HFFc6 (cell line): ENCODE measurements at places on chromosomes 2 and 18. TPM values are rescaled to one million over a fixed set of nuclear protein-coding genes. Genes with fewer than 3 reads are reported as not detected.

FAM237A gene
- total RNA-seq = not detected in 3 replicates

ZNF521 gene
- total RNA-seq = 0.42 to 6.9 TPM (median 5.3 TPM) in 3 replicates

- H3K4me3 ChIP-seq = no peak overlapping the region
- no peak overlapping the region for H3K27ac ChIP-seq
- no peak for DNase-seq
- no peaks in the 10 kb centered on the region; the same call in 1 of the 2 replicates for H3K27me3 ChIP-seq
Measured at GRCh38 chr2:235770909-235771820, 277.3 kb downstream of the AGAP1 start.

GRCh38 chr2:226860087-226860486 is 24.2 kb downstream of the RHBDD1 start:
- peaks cover 13% of the 10 kb centered on the region for H3K36me3 ChIP-seq
- no peak for DNase-seq
- H3K27me3 ChIP-seq = no peaks in the 10 kb centered on the region; the same call in none of the 2 replicates
- H3K4me3 ChIP-seq = no peak overlapping the region

DNA sequence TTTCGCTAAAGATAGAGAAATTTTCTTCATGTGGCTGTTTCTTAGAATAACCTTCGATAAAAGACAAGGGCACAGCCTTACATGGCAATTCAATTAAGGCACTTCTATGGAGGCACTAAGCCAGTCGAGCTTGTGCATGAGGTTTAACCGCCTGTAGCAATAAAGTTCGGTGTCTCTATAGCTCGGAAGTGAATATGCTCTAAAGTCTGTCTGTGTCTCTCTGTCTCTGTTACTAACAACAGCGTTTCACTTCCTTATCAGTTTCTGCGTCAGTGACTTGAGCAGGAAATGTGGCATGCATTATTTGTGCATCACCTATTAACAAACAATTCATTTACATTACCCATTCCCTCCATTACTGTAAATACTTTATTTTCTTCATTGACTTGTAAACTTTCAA is 365.1 kb upstream of the NETO1 start:
- no peak overlapping the region for H3K27ac ChIP-seq
- H3K36me3 ChIP-seq = peaks cover 13% of the 10 kb centered on the region
- no peak overlapping the region for H3K4me3 ChIP-seq
- H3K27me3 ChIP-seq = no peaks in the 10 kb centered on the region
- DNase-seq = no peak
- peaks cover 21% of the 10 kb centered on the region for H3K4me1 ChIP-seq

DNA sequence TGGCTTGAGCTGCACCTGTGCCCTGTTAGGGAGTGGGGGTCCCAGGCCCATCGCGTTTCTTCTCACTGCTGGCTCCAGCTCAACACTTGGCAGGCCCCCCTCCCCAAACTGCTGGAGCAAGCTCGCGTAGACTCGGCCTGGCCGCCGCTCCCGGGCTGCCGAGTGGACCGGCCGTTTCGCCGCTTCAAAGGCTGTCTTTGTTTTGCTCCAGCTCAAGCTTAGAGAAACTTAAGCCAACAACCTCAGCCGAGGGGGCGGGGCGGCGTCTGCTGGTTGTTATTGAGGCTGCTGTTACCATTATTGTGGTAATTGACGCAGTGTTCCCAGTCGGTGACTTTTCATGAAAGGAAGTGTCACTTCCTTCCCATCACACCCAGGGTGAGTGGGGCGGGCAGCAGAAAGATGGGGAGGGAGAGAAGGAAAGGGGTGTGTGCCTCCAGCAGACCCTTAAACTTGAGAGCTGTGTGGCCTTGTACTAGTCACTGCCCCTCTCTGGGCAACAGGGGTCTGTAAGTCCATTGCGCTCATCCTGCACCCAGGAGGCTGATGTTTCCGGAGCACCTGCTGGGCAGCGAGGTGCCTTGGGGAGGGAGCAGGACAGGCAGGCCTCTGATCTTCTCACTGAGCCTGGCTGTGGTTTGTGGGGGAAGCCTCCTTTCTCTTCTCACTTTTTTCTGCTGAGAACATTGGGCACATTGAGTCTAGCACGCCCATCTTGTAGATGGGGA is 2.1 kb downstream of the ARID5A start:
- H3K4me1 ChIP-seq = peaks cover 54% of the 10 kb centered on the region
- H3K36me3 ChIP-seq = peaks cover 6% of the 10 kb centered on the region
- no peak overlapping the region for H3K27ac ChIP-seq

GRCh38 chr2:168611091-168611490 is 155.0 kb downstream of the CERS6 start:
- DNase-seq = no peak
- no peak overlapping the region for H3K4me3 ChIP-seq
- peaks cover 8% of the 10 kb centered on the region; the same call in 1 of the 2 replicates for H3K4me1 ChIP-seq
- H3K27me3 ChIP-seq = peaks cover 2% of the 10 kb centered on the region
